HT1080 (cell line): ENCODE measurements at places on chromosomes 2 and 18. TPM values are rescaled to one million over a fixed set of nuclear protein-coding genes. Genes with fewer than 3 reads are reported as not detected.

DNA sequence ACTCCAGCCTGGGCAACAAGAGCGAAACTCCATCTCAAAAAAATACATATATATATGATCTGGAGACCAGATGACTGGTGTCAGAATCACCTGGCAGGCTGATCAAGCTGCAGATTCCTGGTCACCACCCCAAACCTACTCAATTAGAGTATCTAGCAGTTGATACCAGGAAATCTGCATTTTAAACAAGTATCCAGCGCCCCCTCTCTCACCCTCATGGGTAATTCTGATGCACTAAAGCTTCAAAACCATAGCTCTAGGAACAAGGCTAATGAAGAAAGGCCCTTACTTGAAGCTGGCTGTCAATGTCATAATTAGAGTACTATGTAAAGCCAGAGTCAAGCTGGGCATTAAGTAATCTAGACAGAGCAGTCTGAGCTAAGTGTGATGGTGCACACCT is 25.0 kb upstream of the PCBP1 start:
- no peak for DNase-seq

DNA sequence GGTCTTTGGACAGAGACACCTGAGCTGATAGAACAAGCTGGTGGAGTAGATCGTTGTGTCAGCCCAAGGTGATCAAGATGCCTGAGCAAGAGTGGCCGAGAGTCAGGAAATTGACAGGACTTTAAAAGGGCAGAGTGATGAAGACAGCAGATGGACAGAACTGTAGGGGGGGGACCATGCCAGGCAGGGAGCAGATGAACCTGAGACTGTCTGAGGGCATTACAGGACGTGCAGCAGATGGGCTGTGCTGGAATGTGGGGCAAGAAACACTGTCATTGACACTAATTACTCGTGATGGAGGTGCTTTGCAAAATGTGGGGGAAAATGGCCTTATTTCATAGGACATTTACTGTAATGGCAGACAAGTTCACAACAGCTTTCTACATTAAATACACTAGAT is 225.0 kb downstream of the THSD7B start:
- DNase-seq: no peak

GRCh38 chr18:69401226-69401971 is 711 bp downstream of the DOK6 start:
- DNase-seq: no peak

- DNase-seq: no peak
Observed at GRCh38 chr2:147756069-147756468, 88.8 kb upstream of the ACVR2A start.

DNA sequence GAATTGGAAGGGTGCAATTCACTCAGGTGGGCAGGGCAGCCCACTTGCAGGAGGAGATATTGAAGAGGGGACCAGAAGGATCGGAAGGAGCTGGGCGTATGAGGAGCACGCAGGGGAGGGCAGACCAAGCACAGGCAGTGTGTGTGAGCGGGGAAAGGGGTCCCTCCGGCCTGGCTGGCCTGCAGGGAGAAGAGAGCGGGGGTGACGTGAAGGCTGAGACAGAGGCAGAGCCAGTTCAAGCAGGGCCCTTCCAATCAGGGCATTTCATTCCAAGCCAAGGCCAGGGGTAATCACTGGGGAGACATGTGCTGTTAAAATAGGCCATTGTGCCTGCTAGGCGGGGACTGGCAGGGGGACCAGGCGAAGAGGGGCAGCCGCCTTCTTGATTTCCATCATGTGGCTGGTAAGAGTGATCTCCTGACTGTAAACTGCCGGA is 62.2 kb downstream of the ACKR3 start:
- no peak for DNase-seq

DNA sequence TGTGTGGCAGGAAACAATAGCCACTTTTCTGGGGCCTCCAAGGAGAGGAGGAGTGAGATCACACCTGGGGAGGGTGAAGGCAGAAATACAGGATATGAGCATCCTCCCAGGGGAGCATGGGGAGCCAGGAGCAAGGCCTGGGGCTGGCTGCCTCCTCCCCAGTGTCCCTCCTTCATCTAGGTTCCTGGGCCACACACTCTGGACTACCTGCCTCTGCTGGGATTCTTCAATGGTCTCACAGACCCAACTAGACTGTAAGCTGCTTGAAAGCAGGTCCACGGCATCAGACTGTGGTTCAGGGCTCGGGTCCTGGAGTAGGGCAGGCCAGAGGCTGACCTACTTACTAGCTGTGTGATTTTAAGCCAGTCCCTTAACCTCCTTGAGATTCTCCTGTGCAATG is 94.0 kb downstream of the MCFD2 start:
- DNase-seq: no peak

DNA sequence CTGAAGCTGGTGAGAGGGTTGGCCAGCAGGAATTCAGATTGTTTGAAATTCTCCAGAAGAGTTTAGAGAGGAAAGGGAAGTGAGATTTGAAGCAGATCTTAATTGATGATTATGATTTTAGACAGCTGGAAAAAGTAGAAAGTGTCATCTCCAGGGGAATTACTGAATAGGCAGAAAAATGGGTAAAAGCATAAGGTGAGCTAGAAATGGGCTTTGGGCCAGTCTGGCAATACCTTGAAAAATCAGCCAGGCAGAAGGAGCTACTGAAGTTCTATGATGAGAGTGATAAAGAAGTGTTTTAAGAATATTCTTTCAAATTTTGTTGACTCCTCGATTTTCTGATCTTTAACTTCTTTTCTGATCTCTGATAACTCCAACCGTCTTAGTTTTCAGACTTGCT is 172.9 kb upstream of the CCDC150 start:
- no peak for DNase-seq

- peak; percentile 16 for DNase-seq
Observed at GRCh38 chr2:190110131-190110530, 47.6 kb upstream of the MSTN start.

DNA sequence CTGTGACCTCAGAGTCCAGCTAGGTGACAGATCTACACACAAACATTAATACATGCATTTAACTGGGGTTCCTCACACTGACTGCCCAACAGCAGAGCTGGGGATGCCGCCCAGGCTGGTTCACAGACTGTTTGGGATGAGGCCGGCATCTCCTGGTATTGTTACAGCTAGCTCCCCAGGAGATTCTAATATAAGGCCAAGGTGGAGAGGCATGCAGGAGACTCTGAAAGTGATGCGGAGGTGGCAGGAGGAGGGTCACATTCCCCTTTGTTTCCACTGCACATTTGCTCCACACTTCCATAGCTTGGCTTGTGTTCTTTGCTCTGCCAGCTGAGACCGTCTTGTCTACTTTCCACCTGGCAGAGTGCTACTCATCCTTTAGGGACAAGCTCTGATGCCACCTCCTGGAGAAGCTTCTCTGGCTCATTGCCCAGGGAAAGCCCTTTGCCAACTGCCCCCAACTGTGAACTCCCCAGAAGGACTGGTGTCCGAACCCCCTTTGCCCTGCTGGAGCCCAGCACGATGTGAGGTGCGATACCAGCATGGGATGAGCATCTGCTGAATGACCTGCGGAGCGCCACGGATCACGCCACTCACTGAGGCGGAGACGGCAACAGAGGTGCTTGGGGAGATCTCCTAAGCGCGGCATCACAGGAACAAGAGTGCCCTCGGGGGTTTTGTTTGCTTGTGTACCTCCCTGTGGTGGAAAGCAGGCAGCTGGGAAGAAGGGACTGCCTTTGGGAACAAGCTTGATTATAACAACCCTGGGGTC is 88.8 kb downstream of the UXS1 start:
- DNase-seq: no peak

DNA sequence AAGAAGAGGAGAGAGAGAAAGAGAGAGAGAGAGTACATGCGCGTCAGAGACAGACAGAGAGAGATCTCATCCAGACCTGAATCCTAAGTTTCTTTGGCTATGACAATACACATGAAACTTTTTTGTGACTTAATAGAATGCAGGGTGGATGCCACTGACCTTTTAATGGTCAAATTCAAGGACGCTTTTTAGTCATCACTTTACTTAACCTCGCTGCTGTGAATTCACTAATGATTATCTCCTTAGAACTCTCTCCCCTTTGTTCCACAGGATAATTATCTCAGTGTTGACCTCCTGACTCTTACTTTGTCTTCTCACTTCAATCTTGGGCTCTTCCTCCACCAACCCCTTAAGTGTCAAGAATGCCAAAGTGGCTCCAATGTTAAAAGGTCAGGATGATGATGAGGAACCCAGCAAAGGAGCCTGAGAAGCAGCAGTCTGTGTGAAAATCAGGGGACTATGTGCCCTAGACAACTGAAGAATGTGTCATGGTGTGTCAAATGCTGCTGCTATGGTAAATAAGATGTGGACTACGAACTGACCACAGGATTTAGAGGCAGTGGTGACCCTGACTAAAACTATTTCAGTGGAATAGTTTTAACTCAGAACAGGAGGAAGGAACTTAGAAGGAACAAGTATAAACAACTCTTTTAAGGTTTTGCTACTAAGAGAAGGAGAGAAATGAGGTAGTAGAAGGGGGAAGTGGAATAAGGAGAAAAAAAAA is 382.1 kb downstream of the ZEB2 start:
- DNase-seq: peak; percentile 61

GRCh38 chr2:168848225-168848624 is 42.0 kb downstream of the SPC25 start:
- no peak for DNase-seq

- DNase-seq: no peak
Observed at GRCh38 chr2:14909795-14910194, 277.3 kb downstream of the LRATD1 start.

- DNase-seq: peak; percentile 90
Observed at GRCh38 chr2:159131914-159132281, 154.6 kb downstream of the WDSUB1 start.

- no peak for DNase-seq
Observed at GRCh38 chr2:231038483-231039293, 1.4 kb downstream of the C2orf72 start.

DNA sequence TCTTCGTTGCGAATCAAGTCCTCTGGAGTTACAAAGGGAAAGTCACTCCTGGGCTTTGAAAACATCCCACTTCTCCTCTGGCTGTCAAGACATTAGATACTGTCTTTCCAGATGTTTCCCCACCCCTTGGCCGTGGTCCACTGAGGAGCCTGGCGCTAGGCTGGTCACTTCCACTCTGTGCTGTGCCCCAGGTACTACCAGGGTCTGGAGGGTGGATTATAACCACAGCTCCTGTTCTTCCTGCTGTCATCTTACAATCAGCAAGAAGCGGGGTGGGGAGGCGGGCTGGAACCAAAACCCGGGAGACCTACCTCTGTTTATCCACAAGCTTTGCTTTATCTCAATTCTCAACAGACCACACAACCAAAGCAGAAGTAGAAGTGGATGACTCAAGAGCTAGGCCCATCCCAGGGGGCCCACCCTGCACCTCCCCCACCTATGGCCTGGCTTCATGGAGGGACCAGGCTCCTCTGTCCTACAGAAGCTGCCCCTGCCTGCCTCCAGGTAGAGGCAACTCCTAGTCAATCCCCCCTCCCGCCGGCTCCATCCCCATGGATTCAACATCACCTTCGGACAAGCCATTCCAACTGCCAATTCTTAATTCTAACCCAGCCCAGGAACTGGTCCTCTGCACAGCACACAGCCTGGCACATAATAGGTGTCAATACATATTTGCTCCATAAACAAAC is 17.8 kb downstream of the SMAD7 start:
- no peak for DNase-seq

GRCh38 chr2:183224948-183225347 is 100.7 kb downstream of the NUP35 start:
- no peak for DNase-seq

DNA sequence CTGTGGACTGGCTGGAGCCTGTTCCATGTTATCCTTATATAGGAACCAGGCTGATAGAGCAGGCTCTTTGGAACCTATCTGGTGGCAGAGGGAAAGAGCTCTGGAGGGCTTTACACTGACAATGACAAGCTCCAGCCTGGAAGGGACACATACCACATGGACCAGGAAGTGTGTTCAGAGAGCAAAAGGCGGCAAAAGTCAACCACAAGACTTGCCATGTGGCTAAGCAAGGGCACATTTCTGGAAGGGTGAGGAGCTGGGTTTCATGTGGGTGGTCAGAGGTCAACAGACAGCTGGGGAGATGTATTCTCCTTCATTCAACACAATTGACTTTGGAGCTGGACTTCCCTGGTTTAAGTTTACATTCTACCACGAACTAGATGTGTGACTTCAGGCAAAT is 325.2 kb downstream of the DYSF start:
- DNase-seq: no peak

- no peak for DNase-seq
Observed at GRCh38 chr2:99152199-99152895, 2.4 kb downstream of the TSGA10 start.

- DNase-seq: peak; percentile 15
Observed at GRCh38 chr2:238380785-238381184, 45.9 kb upstream of the ASB1 start.

- DNase-seq: no peak
Observed at GRCh38 chr2:127118467-127118866, 11.5 kb upstream of the BIN1 start.

DNA sequence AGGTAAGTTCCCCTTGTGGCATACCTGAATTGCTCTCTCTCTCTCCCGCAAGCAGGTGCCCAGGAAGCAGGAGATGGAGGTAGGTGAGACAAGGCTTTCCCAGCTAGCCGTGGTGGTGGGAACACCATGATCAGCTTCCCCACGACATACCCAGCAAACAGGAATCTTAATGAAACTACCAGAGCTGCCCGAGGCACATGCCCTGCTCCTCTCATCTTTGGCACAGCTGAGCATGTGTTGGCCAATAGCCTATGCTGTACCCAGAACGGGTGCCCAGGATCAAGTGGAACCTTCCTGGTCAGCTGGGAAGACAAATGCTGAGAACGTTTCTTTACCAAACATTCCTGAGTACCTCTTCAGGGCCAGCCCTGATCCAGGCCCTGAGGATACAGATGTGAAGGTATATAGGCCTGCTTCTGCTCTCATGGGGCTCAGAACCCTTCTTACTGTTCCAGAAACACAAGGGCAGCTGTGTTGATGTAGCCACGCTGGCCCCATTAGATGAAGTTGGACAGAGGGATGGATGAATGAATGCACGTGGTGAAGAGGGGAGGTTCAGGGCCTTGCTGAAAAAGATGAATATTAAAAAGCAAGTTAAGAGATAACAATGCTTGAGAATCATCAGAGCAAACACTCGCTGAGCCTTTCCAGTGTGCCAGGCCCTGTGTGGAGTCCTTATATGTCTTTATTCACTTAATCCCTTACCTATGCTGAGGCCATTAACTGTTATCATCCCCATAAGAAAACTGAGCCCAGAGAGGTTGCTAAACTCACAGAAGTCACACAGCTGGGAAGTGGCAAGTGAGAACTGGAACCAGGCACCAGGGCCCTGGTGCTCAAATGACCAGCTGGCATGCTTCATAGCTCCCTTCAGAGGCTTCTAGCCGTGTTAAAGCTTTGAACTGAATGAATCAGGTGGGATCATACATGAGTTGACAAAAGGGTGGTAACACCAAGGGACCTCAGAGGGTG is 68.8 kb upstream of the TMEM247 start:
- no peak for DNase-seq

COL5A2 gene
- 0.66 and 1.0 TPM in 2 replicates for total RNA-seq

UGT1A4 gene
- total RNA-seq: not detected in 2 replicates

IL36B gene
- total RNA-seq: not detected in 2 replicates

TFCP2L1 gene
- 0.10 and 0.33 TPM in 2 replicates for total RNA-seq

PRKAG3 gene
- total RNA-seq: not detected in 2 replicates

DPY30 gene
- 61.8 and 62.9 TPM in 2 replicates for total RNA-seq

SERPINB12 gene
- not detected in 2 replicates for total RNA-seq

RGPD3 gene
- 0.03 TPM in 2 replicates for total RNA-seq

CD207 gene
- total RNA-seq: not detected in 2 replicates

ARHGAP28 gene
- 2.5 TPM in 1 of 2 replicates, not detected in the other for total RNA-seq

ABCB11 gene
- total RNA-seq: under 0.01 TPM in 1 of 2 replicates, not detected in the other

CYP27A1 gene
- total RNA-seq: not detected in 2 replicates

POTEI gene
- 0.31 and 0.33 TPM in 2 replicates for total RNA-seq

COL3A1 gene
- not detected in 2 replicates for total RNA-seq
